Ovary (tissue), 10 donors: ENCODE measurements at places on chromosomes 3 and 15.

- no peak for DNase-seq
Measured at GRCh38 chr3:197961582-197961945, 1.5 kb downstream of the LMLN start.

- no peak for DNase-seq
Measured at GRCh38 chr15:69340243-69340900, 41.7 kb downstream of the PAQR5 start.

- no peak for DNase-seq
Measured at GRCh38 chr15:89492111-89492641, 4.2 kb downstream of the RHCG start.

GRCh38 chr3:3923619-3924018, 124.4 kb downstream of the LRRN1 start:
- no peak for DNase-seq

GRCh38 chr3:45896956-45897355, 10.6 kb downstream of the CCR9 start:
- DNase-seq: no peak

GRCh38 chr15:72289597-72290325, 17.4 kb upstream of the PARP6 start:
- DNase-seq: no peak

DNA sequence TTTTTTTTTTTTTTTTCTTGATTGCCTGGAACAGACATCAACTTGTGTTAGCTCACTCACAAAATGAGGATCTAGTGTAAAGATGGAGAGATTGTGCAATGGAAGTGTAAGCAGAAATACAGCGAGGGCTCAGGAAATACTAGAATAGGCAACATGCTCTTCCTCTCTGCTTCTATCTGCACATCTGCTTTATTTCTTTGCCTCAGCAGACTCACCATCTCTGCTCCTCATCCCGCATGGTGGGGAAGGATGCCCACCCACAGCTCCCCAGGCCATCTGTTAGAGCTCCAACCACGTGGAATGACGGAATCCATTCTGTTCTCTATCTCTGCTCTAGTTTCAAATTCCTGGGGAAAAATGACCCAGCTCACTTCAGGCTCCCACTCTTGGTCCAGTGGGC, 128.0 kb upstream of the ADAMTS9 start:
- no peak for DNase-seq

GRCh38 chr3:196141052-196141865, 59.4 kb upstream of the TFRC start:
- DNase-seq: no peak
